ENCODE measurements at places on chromosomes 16 and 17.
A peak's percentile ranks its signal among the peaks of the same experiment; 100 is the strongest.

GRCh38 chr16:88789594-88789993 is 4.6 kb upstream of the PIEZO1 start:
- peak; percentile 75 for DNase-seq

- DNase-seq = peak; percentile 89
Measured at GRCh38 chr16:71885261-71885650, 1.3 kb upstream of the ZNF821 start.

DNA sequence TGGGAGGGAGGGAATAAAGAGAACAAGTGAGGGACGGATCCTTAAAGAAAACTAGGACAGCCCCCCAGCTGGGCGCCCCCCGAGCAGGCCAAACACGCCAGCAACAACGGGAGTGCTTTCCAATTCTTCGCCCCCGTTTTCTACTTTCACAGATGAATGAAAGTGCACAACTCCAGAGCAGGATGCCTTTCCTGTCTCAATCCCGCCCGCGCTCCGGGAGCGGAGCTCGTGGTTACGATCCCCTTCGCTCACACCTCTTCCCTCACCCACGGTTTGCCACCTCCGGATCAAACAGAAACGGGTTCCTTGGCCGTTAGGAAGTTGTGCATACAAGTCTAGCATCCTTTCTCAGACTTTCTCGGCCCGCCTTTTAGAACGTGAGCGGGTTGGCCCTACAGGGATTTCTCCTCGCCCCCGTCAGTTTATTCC is 680 bp downstream of the SKA2 start:
- peak; percentile 60 for DNase-seq

- DNase-seq = peak; percentile 78
Measured at GRCh38 chr16:50011707-50012106, 13.3 kb upstream of the CNEP1R1 start.

- DNase-seq = no peak
Measured at GRCh38 chr17:83057793-83058265, 21.6 kb upstream of the METRNL start.

DNA sequence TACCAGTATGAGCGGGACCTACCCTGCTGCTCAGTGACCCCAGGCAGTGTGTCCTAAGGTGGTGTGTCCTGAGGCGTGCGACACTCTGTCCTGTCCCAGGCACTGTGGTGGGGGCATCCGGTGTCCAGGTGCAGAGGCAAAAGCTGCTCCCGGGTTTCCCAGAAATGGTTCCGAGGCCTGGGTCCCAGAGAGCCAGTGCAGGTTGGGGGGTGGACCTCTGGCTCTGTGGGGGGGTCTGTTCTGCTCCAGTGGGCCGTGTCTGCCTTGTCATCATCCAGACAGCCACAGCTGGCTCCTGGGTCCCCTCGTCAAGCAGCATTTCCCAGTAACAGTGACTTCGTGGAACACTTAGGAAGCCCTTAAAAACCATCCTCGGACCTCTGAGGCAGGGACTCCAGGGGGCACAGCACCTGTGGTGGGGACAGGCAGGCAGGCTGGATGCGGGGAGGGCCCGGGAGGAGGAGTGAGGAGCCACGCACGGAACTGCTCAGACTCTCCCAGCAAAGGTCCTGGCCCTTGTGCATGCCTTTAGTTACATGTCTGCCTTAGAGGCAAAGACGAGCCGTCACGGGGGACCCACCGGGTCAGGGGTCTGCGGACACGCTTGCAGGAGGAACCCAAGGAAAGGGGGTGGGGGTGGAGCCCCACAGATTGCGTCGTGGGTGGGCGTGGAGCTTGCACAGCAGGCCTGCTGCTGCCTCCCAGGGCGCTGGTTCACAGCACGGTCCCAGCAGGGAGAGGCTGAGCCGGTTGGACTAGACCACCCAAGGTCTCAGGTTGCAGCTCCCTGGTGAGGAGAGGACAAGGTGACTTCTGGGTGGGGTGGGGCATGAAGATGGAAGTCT is 5.6 kb downstream of the SLC16A3 start:
- DNase-seq = no peak

DNA sequence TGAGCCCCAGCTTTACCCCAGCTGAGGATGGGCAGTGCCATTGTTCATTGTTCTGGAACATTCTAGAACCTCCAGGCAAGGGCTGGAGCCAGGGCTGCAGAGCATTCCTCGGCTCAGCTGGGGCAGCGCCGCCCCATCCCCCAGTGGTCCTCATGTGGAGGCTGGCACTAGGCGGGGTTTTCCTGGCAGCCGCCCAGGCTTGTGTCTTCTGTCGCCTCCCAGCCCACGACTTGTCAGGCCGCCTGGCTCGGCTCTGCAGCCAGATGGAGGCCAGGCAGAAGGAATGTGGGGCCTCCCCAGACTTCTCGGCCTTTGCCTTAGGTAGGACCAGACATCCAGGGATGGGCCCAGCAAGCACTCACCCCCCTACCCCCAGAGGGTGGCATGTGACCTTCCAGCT is at the start of gene TMEM95:
TSS of gene TMEM95 (plus strand) at position 104 of the 400 bp plus-strand sequence. CDS start at position 153, 49 bp downstream.
- no peak for DNase-seq

GRCh38 chr17:61334673-61335072 is 65.0 kb upstream of the TBX2 start:
- DNase-seq = no peak

DNA sequence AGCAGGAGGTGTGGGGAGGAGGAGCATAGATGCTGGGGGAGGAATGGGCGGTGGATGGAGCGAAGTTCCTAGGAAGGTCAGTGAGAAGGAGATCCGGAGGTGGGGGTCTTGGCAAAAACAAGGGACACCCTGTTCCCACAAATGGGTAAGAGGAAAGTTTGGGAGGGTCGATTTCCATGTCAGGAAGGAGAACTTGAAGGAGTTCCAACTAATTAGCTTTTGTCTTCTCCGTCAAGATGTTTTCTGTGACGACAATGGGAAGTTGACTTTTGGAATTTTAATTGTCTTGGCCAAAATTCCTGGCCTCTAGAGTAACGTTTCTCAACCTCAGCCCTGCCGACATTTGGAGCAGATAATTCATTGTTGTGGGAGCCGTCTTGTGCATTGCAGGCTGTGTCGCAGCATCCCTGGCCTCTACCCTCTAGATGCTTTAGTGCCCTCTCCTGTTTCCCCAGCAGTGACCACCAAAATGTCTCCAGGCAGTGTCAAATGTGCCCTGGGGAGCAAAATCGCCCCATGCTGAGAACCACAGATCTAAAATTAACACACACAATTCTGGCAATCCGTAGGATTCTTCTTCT is 97.1 kb downstream of the PITPNC1 start:
- DNase-seq = no peak

DNA sequence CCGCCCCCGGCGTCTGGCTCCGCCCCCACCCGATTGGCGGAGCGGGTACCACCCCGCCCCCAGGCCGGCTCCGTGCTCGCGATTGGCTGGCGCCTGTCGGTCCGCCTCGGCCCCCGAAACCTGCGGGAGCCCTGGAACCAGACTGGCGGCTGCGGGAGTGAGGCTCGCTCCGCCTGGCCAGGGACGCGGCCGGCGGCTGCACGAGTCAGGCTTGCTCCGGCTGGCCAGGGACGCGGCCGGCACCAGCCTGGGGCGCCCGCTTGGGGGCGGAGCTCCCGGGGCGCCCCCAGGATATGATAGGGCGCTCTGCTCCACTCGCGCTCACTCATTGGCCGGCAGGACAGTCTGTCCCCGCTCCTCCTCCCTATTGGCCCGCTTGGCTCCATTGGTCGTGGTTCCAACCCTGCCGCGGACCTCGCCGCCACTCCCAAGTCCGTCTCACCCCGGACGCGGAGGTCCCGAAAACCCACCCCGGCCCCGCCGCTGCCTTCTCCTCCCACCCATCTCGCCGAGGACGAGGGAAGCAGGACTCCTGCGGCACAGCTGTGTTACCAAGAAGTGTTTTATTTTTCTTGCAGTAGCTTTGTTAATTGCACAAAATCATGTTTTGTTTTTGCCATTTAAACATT is 340 bp upstream of the ROGDI start:
- peak; percentile 95 for DNase-seq

- DNase-seq = no peak
Measured at GRCh38 chr16:11870399-11870798, 19.1 kb upstream of the RSL1D1 start.

DNA sequence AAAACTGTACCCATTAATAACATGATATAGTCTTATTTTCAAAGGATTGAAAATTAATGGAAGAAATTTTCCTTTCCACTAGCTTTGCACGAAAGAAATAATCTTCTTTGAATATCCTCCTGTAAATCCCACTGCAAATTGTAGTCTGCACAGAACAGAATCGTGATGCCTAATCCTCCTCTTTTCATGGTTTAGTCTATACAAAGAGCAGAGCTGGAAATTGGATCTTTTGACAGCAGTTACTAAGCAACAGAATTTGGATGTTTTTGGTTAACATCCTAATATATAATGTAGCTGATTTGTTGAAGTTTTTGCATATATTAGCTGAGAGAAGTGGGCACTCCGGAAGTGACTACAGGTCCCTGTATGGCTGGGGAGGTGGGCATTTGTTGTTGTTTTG is 98.6 kb downstream of the WNT3 start:
- no peak for DNase-seq

DNA sequence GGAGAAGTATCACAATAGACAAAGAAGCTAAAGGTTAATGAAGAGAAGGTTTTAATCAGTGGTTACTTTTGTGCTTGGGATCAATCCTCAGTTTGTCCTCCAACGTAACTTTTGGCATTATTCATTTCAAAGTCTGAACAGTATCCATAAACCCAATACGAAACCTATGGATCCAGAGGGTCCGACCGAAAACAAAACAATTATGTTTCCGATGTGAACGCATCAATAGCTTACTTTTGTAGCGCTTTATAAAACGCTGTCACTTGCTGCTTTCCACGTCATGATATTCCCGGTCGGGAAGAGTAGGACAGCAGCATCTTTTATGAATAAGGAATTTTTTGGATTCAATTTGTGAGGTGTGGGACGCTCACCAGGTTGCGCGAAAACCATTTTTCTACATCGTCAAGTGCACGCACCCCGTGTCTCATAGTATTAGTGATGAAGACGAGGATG is 383.8 kb downstream of the ZFHX3 start:
- DNase-seq = no peak

DNA sequence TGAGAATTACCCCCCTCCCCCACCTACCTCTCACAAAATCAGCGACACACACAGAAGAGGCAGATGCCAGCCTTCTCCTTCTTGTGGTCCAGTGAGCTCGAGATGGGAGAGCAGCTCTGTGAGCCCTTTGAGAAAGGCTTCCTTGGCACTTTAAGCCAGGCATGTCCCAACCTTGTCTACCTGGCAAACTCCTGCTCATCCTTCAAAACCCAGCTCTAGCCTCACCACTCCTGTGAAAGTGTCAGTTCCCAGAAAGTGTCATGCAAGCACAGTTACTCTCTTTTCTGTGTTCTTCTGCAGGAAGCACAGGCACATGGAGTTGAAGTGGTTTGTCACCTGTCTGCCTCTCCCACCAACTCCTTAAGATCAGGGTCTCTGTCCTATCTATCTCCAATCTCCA is 1.6 kb downstream of the TMEM98 start:
- DNase-seq = no peak

DNA sequence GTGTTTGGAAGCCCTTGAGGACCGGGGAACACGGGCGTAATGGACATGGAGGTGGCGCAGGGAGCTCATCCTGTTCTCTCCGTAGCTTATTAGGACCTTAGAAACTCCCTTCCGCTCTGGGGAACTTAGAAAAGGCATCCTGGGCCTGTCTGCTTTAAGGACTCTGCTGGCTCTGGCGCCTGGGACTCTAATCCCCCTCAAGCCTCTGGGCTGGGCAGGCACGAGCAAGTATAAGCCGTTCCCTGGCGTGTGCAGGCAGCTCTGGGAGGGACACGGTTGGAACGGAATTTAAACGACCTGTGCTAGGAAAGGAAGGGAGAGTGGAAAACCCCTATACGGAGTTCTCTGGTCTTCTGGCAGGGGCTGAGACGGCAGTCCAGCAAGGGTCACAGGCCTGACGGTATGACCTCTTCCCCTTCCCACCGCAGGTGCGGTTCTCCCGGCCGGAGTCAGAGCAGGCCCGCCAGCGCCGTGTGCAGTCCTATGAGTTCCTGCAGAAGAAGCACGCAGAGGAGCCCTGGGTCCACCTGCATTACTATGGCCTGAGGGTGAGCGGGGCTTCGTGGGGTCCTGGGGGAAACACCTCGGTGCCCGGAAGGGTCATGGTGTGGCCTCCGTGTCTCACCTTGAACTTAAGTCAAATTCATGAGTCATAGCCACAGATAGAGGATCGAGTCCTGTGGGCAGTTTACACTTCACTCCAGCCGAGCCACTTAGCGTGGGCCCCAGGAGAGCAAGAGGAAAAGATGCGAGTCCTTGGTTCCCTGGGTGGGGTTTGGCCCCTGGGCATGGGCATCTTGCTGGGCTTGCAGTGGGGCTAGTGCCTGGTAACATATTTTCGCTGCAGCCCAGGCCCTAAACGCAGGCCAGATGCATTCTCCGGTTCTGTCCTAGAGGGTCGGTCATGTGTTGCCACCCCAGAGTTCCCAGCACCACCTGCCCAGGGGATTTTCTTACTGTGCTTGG is 17.7 kb downstream of the POLR3E start:
- DNase-seq = no peak

DNA sequence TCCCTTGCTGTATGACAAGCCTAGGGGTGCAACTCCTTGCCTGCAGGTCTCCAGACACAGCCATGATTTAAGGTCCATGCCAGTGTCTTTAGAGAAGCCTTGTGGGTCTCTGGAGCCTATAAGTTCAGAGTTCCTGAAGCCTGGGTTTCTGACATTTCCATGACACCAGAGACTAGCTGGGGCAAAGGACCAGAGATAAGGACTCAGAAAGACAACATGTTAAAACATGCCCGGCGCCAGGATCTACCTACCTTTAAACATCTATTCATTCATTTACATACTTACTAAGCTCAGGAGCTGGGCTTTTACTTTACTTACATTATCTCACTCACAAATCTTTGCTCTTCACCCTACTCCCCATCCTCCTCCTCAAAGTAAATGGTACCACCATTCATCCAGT is 1.5 kb downstream of the MRPL27 start:
- DNase-seq = no peak

GRCh38 chr17:63232565-63233310 is 213.4 kb downstream of the CYB561 start:
- DNase-seq = no peak

GRCh38 chr17:3512505-3513171 is 36.8 kb downstream of the ASPA start:
- no peak for DNase-seq

DNA sequence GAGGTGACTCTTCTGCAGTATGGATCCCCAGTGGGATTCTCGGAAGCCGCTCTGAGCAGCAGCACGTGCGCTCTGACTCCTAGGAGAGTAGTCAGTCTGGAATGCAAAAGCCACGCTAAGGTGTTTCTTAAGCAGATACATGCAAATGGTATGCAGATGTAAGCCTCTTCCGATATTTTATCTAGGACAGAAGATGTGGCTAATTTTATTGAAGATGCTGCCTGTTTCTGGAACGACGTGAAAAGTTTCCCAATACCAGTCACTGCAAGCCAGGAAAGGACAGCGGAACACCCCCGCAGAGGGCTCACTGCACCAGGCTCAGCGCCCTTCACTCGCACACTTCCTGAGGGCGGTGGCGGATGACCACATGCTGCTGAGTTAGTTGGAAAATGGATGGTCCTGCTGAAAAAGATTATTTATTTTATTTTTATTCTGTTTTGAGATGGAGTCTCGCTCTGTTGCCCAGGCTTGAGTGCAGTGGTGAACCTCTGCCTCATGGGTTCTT is 10.1 kb downstream of the FADS6 start:
- peak; percentile 88 for DNase-seq

GRCh38 chr16:19196871-19197270 is 28.8 kb downstream of the SYT17 start:
- no peak for DNase-seq

All from suppressor macrophage (primary cell).